Activated CD4-positive, alpha-beta T cell treated with anti-CD3 and anti-CD28 coated beads, Interleukin-2, amount 10 ng/mL, durations not matched to agents 7 days and 5 days (primary cell): ENCODE measurements at places on chromosomes 1 and 21.

DNA sequence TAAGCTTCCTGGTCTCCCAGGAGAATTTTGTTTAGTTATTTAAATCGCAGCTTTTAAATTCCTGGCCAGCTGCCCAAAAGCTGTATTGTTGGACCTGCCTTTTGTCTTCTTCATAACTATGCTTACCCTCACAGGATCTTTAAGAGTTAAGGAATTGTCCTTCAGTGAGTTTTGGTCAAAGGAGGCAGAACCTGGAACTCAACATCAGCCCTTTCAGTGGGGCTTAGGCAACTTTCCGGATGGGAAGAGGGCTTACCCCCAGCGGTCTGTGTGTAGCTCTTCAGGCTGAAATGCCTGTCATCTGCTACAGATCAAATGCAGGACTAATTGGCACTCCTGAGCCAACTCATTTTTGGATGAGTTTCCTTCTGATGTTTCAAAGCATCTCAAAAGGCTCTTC is 402.6 kb downstream of the SIPA1L2 start:
- DNase-seq, result no peak

GRCh38 chr1:113405573-113405972 is 15.3 kb downstream of the MAGI3 start:
- DNase-seq, result no peak

DNA sequence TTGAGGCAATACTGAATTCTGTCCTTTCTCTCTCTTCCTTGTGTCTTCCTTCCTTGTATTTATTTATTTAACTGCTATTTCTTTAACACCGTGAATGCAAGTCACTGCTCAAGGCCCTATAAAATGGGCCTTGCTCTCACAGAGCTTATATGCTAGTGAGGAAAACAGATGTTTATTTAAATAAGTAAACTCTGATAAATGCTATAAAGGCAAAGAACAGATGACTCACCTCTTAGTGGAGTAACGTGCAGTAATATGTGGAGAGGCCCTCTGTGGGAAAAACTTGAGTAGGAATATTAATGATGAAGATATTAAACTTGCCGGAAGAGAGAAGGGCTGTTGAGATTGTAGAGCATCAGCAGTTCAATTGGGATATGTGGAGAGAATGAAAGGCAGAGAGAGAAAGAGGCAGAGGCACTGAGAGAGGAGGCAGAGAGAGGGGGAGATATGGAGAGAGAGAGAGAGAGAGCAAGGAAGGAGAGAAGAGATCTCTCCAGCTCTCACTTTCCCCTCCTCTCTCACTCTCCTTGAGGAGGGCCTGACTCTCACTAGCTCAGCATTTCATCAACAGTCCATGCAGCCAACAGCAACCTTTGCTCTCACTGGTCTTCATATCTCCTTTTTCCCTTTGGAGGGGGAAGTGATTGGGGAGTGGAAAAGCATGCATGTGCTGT is 322.2 kb downstream of the LMX1A start:
- no peak for DNase-seq

- peak; percentile 84 for DNase-seq
Measured at GRCh38 chr1:8525558-8526275, 207.8 kb downstream of the SLC45A1 start.

DNA sequence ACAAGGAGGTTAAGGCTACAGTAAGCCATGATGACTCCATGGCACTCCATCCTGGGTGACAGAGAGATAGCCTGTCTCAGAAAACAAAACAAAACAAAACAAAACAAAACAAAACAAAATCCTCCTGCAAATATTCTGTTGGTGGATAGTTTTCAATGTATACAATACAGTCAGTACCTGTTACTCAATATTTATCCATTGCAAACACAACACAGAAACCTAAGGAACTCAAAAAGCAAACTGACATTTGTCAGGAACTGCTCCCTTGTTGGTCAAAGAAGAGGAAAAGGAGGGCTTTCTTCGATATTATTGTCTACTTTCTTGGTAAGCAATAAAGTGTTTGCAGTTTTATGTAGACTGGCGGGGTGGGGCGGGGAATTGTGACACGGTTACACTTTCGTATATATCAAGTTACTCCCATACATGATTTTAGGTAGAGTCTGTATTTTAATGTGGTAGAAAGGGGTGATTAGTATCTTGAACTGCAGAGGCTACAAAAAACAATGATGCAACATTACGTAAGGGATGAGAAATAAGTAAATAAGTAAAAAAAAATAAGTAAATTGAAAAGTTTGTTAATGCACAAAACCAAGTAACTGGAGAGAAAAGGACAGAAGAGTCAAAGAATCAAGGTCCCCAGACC is 31.8 kb downstream of the APP start:
- DNase-seq, result no peak

GRCh38 chr1:223161321-223161720 is 18.3 kb upstream of the TLR5 start:
- DNase-seq, result no peak

GRCh38 chr1:2312515-2313301 is 78.6 kb downstream of the MORN1 start:
- no peak for DNase-seq

GRCh38 chr1:61135291-61135690 is 52.9 kb downstream of the NFIA start:
- no peak for DNase-seq

- DNase-seq, result no peak
Measured at GRCh38 chr1:97986041-97987005, 65.5 kb upstream of the DPYD start.

DNA sequence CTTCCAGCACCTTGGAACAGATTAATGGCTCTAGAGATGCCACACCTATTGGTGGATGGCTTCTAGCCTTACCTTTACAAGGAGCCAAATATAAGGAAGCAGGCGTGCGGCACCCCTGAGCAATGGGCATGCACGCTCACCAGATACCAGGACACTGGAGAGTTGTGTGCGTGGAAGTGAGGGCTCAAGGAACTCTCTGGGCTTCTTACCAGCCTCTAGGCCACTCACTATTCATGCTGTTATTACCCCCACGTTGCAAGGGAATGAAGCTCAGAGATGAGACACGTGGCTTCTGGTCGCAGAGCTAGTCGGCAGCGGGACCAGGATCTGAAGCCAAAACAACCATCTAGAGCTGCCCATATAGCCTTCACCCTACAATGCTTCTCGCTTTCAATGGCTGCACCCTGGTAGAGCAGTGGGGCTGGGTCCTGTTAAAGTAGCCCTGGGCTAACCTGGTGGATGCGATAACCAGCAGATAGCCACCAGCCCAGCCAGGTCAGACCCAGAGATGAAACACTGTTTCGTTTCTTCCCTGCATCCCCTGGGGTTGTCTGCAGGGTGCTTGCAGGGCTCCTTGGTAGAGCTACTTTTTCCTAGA is 396.4 kb upstream of the VAMP3 start:
- DNase-seq, result no peak

DNA sequence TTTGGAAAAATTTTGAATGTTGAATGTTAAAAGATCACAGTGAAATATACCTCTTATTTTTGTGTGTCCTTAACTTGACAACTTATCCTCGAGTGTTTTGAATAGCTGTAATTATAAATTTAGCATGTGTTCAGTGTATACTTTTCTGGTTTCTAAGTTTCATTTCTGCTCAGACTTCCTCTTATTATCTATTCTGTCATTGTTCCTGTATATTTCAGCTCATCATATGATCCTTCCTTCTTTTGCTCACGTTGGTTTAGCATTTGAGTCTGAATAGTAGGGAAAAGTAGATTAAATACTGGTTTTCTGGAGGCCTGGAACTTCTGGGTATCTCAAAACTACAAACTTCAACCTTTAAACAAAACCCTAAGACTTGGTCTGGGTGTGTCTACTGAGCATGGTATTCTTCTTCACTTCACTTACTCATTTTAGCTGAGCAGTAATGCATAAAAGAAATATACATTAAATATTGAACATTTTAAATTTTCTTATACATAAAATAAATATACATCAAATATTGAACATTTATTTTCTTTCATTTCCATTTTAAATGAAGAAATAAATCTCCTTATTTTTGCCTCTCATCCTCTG is 3.3 kb upstream of the ATP6V1G3 start:
- no peak for DNase-seq

DNA sequence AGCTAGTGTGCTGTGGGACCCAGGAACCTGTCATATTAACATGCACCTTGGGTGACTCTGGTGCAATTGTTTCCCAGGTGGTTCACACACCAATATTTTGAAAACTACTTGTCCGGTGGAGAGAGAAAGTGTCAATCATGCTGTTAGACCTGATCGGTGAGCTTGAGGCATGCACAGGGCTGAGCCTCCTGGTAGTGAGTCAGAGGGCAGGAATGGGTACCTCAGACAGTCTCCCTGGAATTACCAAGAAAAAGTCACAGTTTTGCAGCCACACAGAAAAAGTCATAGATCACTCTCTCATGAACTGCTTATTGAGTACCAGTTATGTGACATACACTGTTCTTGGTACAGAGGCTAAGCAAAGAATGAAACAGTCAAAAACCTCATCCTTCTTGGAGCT is 140.1 kb upstream of the NFIA start:
- no peak for DNase-seq

- DNase-seq, result no peak
Measured at GRCh38 chr1:31879981-31880608, 58.1 kb downstream of the PTP4A2 start.

GRCh38 chr1:160759740-160760139 is 20.7 kb downstream of the SLAMF7 start:
- DNase-seq, result no peak

- no peak for DNase-seq
Measured at GRCh38 chr21:36454093-36454531, 25.8 kb downstream of the CLDN14 start.

DNA sequence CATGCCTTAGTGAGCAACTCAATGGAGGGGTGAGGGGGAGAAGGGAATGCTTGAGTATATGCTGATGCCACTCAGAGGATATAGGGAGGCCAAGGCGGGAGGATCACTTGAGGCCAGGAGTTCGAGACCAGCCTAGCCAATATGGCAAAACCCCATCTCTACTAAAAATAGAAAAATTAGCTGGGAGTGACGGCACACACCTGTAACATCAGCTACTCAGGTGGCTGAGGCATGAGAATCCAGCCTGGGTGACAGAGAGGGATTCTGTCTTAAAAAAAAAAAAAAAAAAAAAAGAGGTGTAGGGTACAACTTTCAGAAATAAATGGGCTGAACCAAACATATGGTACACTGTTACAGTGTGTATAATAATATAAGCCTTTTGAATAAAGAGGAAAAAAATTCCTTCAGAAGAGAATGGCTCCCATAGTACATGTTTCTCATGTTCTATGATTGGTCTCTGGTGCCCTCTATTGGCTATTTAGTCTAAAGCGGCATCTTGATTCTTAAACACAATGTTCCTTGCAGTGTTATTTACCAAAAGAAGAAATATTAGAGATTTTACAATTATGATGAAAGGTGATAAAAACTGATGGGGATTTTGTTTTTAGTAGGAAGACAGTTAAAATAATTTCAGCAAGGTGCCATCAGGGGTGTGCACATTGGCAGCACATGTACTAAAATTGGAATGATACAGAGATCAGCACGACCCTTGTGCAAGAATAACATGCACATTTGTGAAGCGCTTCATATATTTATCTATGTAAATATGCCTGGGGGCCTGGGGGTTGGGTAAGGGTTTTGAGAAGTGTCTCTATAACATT is 109.8 kb downstream of the PATJ start:
- peak; percentile 47 for DNase-seq

DNA sequence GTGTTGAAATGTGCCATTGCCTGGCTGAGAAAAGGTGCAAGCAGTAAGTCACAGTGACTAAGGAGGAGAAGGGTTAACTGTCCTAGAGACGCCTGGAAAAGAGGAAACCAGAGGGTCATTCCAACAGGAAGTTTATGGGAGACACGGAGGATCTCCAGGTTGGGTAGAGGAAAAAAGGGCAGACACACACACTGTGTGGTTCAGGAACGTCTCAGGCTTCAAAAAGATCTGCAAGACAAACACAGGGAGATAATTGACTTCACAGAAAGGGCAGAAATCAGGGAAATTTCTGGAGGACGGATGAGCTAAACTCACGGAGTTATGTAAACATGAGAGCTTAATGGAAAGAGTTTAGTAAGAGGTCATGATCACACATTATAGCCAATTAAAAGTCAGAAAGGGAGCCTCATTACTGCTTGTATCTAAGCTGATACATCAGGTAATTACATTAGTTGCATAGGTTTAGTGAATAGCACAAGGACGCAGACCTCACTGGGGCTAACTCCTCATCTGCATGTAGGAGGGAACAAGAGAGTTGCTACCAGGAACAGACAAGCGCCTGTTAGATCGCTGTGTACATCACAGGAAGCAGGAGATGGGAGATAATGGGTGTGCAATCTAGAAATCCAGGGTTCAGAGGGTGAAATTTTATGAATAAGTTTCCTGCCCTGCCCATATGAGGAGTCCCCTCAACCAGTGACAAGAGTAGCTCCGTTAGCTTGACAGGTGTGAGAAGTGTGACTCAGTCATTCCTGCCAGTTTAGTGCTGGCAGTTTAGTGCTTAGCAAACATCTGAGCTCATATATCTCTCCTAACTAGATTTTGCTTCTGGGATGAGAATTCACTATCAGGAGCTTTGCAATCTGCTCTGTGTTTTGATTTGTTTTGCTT is 96.6 kb upstream of the TNR start:
- DNase-seq, result no peak

DNA sequence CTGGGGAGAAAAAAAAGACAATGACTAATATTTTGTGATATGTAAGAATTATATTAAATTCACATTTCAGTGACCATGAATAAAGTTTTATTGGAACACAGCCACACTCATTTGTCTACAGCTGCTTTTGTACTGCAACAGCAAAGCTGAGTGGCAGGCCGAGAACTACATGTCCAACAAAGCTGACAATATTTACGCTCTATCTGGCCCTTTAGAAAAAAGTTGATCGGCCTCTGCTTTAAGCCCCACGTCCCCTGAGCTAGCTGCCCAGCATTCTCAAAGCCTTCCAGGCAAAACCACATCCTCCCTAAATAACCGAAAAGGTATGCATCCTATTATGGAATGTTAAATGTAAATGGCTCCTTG is 8.6 kb downstream of the SLC2A1 start:
- no peak for DNase-seq

DNA sequence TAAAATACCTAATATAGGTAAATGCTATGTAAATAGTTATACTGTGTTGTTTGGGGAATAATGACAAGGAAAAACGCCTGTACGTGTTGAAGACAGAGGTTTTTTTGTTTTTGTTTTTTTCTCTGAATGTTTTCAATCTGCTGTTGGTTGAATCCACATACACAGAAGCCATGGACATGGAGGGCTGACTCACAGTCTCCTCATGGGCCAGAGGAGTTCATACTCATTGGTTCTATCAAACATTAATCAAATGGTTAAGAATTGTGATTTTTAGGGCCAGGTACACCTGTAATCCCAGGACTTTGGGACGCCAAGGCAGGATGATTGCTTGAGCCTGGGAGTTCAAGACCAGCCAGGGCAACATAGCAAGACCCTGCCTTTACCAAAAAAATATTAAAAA is 20.5 kb downstream of the MIER1 start:
- no peak for DNase-seq

DNA sequence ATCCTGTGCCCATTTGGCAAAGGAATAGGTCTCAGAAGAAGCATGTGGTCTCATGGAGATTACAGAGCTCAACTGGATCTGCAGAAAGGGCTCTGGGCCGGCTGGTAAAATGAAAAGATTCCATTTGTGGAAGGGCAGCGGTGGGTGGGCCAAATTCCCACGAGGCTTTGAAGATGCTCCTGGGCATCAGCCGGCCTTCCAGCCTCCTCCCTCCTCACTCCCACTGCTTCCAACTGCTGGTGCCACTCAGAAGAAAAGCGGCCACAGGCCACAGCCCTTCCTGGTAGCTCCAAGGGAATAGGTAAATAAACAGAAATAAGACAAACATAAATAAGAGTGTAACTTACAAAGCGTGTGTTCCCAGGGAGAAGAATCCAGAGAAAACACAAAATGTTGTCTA is 136.3 kb upstream of the SLC44A3 start:
- no peak for DNase-seq
